ENCODE measurements at places on chromosomes 6 and 20.
A peak's percentile ranks its signal among the peaks of the same experiment; 100 is the strongest.

DNA sequence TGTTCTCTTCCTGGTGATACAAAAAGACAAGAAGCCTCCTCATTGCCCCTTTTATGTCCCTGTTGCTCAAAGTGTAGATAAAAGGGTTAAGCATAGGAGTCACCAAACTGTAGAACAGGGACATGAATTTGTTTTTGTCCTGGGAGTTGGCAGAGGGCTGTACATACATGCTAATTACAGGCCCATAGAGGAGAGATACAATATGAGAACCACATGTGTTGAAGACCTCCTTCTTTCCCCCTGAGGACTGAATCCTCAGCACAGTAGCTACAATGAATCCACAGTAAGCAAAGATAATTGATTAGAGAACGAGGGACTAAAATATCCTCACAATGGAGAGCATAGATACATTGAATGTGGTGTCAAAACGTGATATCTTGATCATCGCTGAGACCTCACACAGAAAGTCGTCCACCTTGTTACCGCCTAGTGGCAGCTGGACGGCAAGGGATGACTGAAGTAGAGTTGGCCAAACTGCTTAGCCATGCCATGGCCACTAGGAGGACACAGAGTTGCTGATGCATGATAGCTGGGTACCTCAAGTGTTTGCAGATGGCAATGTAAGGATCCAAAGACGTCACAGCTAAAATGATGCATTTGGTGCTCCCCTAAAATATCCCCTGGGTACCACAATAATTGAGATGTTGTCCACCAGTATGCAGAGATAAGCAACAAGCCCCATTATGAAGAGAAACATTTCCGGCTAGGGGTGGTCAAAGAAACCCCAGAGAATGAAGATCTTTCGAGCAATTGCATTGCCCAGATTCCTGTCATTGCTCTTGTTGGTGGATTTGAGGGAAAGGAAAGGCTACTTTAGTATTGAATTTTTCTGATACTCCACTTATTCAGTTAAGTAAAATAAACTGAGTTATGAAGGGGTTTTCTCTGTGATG is 15.0 kb downstream of the OR2B3 start:
- DNase-seq = no peak

DNA sequence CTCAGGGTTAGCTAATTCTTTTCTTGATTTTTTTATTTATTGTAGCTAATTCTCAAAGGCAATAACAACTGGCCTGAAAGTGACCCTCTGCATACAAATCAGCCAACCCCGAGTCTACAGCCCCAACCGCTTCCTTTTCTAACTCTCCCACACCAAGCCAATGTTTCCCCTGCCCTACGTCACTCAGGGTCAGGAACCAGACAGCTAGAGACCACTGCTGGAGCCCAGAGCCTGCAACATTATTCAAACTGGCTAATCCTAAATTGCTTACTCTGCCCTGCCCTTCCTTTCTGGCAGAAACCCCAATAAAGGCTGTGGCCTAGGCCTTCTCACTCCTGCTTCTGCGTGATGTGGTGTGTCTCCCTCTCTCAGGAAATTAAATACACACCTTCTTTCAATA is 320.7 kb downstream of the CBLN4 start:
- no peak for DNase-seq

DNA sequence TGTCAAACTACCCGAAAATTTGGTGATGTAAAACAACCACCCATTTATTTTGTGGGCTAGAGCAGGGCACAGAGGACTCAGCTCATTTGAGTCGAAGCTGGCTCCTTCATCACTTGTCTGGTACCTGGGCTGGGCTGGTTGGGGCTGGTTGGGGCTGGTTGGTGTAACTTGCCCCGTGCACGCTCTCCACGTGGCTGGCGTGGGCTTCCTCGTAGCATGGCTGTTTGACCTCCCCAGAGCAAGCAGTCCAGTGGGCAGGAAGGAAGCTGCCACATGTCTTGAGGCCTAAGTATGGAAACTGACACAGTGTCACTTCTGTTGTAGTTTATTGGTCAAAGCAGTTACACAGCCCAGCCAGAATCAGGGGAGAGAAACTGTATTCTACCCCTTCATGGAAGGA is 27.1 kb downstream of the BCAS4 start:
- DNase-seq = no peak

DNA sequence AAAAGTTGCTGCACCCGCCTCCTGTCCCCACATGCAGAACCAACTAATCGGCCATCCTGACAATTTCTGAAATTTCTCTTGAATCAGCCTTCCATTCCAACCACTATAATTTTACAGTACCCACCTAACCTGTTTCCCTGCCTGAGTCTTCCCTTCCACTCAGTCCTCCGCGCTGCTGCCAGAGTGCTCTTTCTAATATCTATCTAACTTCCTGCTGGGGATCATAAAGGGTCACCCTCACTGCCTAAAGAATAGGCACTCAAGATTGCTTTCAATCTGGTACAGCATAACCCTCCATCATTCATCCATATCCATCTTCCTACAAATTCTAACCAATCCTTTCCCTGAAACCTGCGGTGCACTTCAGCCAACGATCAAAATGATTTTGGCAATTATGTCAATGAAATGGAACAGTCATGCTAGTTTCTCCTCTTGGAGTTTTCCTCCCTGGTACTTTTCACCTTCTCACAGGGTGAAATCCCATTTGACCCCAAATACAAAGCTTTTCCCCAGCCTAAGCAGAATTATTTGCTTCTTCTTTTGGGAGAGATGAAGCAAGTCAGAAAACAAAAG is 117.5 kb upstream of the BEND6 start:
- no peak for DNase-seq

- DNase-seq = no peak
These were observed 10.7 kb downstream of the FAM8A1 start for GRCh38 chr6:17610835-17611234.

GRCh38 chr6:3913077-3913957 is 64.1 kb downstream of the FAM50B start:
- DNase-seq = no peak

DNA sequence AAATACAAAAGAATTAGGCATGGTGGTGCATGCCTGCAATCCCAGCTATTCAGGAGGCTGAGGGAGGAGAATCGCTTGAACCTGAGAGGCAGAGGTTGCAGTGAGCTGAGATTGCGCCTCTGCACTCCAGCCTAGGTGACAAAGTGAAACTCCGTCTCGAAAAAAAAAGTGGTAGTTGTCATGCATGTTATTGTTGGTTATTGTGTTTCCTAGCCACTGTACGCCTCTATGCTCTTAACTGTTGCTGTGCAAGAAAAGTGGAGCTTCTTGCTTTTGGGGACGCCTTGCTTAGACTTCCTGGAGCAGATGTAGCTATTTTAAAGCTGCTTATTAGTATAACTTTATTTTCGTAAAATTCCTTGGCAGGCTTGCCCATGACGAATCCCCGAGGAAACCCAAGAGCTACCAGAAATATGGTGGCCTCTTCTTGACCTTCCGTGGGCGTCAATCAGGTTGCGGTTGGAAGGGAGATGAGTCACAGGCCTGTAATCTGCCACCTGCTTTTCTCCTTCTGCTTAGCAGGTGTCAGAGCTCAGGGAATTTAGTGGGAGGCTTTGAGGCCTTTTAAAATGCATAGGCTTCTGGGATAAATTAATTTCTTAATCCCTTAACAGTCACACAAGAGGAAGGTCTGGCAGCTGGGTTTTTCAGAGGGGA is 17.3 kb downstream of the GABRR2 start:
- peak; percentile 67 for DNase-seq

- no peak for DNase-seq
These were observed 31.9 kb upstream of the EIF2S2 start for GRCh38 chr20:34143951-34144350.

DNA sequence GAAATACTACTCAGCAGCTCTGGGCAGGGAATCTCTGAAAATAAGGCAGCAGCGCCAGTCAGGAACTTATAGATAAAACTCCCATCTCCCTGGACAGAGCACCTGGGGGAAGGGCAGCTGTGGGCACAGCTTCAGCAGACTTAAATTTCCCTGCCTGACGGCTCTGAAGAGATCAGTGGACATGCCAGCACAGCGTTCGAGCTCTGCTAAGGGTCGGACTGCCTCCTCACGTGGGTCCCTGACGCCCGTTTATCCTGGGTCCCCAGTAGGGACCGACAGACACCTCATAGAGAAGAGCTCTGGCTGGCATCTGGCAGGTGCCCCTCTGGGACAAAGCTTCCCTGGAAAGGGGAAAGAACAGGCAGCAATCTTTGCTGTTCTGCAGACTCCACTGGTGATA is 59.0 kb downstream of the COL21A1 start:
- DNase-seq = no peak

- no peak for DNase-seq
These were observed 225.0 kb upstream of the TENT5A start for GRCh38 chr6:81977486-81977885.

- no peak for DNase-seq
These were observed 157.3 kb downstream of the DTNBP1 start for GRCh38 chr6:15505463-15505918.

- DNase-seq = peak; percentile 21
These were observed 74.7 kb upstream of the NOX3 start for GRCh38 chr6:155530219-155530834.

DNA sequence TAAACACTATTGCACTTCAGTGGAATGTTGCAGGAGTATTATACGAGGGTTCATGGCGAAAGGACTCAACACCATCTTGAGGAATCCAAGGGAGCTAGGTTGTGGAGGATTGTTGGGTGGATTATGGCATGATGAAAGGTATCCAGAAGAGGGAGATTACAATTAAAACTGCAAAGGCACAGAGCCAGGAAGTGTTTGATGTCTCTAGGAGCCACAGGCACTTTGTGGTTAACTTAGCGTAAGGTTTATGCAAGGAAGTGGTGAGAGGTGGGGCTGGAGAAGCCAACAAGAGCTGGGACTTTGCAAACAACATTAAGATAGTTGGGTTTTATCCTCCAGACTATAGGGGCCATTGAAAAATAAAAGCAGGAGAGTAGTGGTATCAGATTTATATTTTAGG is 86.6 kb upstream of the TPD52L1 start:
- DNase-seq = peak; percentile 46

All from CD4-positive, alpha-beta T cell treated with Interleukin-10 for 1 hour (primary cell).